ENCODE measurements at places on chromosomes 1 and 21.
A peak's percentile ranks its signal among the peaks of the same experiment; 100 is the strongest.

- no peak for DNase-seq
Measured at GRCh38 chr21:45559216-45560105, 17.2 kb upstream of the SLC19A1 start.

- no peak for DNase-seq
Measured at GRCh38 chr21:38986806-38987632, 181.3 kb downstream of the ETS2 start.

DNA sequence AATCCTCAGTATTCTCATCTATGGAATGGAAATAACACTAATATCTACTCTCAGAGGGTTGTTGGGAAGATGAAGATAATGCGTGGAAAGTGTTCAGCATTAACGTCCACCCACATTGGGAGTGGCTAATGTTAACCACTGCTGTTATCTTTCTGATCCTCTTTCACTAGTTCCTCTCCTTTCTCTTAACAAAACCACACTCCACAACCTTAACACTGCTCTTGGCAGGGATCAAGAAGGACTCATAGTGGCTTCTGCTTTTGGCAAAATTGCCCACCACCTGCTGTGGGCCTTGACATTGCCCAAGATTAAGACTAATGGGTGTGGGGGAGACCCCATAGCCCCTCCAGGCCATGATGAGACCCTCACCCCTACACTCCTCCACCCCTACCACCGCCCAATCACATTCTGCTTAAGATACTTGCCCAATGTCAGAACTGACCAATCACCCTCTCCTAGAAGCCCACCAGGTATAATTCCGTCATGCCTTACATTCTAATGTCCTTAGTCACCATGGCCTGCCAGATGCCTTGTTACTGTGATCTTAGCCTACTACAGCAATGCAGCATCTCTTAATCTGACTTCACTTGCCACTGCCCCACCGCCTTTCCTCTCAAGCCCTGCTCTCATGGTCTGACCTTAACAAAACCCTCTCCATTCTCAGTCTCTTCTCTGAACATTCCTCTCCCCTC lies 27.1 kb downstream of the DHCR24 start:
- DNase-seq, result no peak

- DNase-seq, result peak; percentile 87
Measured at GRCh38 chr1:1435106-1435903, at the start of gene VWA1. Gene VWA1 (plus strand): TSS chr1:1435690. CDS start chr1:1435749, 59 bp downstream.

DNA sequence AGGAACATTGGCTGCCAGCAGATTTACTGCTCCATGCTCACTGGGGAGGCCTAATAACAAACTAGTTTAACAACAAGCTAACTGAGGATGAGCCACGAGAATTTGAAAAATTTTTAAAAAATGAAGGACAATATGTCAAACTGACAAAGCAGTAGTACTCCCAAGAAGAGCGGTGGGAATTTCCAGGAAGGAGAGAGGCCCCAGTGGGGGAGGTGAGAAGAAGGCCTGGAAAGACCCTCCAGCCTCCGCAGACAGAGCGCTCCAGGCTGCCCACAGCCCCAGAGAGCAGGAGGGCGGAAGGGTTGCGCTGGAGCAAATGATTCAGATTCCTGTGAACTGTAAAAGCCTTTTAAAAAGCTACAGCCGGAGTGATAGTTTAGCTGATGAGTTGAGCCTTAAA lies 78.5 kb downstream of the SIPA1L2 start:
- no peak for DNase-seq

- DNase-seq, result peak; percentile 92
Measured at GRCh38 chr21:46598581-46599572, 6.0 kb downstream of the S100B start.

DNA sequence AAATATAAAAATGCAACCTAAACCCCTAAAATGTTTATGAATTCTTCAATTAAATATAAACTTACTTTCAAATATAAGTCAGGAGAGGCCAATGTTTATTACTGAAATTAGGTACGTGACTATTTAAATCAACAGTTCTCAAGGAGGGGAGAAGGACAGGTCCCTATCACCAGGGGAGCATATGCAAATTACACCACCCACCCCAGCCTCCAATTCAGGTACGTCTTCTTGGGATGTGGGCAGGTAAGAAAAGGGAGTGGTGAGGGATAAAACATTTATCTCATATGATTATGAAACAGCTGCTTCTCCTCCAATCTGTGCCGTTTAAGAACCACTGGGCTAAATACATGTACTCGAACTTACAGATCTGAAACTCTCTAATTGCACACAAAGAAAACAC lies 3.4 kb downstream of the COP1 start:
- DNase-seq, result no peak

DNA sequence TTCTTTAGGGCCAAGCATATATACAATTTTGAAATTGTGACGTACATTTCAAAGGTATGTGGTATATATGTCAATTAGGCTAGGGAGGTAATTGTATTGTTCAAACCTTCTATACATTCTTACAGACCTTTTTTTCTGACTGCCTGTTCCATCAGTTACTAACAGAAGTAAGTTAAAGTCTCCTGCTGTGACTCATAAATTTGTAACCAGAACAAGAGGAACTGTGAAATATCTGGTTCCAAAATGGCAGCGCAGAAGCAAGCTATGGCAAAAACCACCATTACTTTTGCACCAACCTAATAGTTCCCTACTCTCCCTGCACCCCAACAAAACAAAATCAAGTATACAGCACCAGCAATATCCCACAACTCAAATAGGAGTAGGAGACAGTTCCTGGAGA lies 93.6 kb downstream of the ENAH start:
- DNase-seq, result peak; percentile 25

- no peak for DNase-seq
Measured at GRCh38 chr1:93322349-93322748, 23.4 kb upstream of the DR1 start.

DNA sequence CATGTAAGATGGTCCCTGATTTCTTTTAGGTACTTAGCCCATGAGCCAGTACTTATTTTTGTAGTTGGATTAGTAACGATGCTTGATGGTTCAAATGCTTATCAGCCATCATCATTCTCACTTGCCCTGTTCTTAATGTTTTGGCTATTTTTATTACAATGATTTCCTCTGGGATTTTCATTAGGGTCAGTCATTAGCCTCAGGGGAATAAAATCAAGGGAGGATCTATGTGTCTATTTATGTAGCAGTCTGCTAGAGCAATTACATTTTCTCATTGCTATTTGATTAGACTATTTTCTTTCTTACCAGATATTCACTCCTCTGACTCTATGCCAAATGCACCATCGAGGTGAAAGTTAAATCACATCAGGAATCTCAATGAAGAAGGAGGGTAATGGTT lies 10.9 kb upstream of the CCT8 start:
- DNase-seq, result no peak

- no peak for DNase-seq
Measured at GRCh38 chr1:67635055-67635809, 49.8 kb upstream of the GADD45A start.

- peak; percentile 27 for DNase-seq
Measured at GRCh38 chr1:186231861-186232436, 143.1 kb downstream of the TPR start.

GRCh38 chr1:220880362-220880670 lies 1.1 kb downstream of the HLX start:
- DNase-seq, result no peak

DNA sequence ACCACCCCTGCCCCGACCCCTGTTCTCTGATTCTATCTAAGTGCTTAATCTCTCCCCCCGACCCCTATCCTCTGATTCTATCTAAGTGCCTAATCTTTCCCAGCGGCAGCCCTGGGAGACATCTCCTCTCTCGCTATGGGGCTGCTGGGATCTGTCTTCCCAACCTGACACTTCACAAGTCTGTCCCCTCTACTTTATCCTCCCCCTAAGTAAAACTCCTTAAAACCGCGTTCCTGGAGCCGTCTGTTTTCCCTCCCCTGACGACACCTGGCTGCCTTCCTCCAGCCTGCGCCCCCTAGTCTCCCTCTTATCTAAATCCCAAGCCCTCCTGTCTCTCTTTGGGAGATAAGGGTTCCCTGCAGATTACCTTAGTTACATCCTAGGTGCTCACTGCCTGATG lies 30.5 kb downstream of the EPHB2 start:
- DNase-seq, result no peak

- peak; percentile 62 for DNase-seq
Measured at GRCh38 chr1:220342853-220343252, 70.6 kb upstream of the RAB3GAP2 start.

GRCh38 chr1:27719286-27720251 lies 6.2 kb upstream of the FAM76A start:
- DNase-seq, result peak; percentile 44

DNA sequence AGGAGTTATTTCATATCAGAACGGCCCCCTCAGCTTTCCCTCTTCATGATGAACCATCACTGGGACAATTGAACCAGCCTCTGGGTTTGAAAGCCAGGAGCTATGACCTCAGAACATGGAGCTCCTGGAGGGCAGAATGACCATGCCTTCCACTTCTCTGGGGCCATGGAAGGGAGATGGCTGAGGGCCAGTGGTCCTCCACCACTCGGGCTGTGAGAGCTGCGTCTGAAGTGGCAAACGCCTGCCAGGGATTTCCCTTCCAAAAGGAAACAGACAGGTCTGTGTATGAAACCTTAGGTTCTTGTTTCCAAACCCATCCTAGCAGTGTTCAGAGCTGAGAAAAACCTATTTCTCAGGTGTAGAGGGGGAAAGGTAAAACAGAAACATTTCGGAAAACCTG lies 22.5 kb downstream of the PKP1 start:
- no peak for DNase-seq

GRCh38 chr1:234619071-234619480 lies 9.1 kb upstream of the IRF2BP2 start:
- peak; percentile 67 for DNase-seq

DNA sequence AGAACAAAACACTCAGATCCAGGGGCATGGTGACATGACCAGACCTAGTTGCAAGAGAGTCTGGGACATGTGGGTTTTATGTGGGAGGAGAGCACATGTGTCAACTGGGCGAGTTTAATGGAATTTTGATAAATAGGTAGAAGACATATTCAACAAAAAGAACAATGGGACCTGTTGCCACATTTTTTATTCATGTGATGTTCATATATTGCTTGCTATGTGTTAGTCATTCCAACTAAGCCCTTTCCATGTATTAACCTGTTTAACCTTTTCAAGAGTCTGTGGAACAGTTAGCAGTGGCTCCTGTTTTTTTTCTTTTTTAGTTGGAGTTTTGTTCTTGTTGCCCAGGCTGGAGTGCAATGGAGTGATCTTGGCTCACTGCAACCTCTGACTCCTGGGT lies 30.1 kb upstream of the CSF3R start:
- DNase-seq, result no peak

DNA sequence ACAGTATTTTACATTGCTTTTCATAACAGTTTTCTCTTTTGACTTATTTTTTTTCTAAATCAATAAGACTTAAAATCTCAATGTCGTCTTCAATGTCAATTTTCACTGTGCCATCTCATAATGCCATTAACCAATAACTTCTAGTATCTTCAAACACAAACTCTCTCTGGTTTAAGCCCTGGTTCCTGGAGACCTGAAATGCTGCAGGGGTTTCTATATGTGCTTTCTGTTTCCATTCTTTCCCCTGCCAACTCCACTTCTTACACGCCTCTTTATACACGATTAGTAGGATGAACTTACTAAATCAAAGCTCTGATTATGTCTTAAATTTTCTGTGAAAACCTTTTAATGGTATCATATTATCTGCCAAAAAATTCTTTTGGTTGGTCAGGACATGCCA lies 191.4 kb downstream of the AMY1C start:
- no peak for DNase-seq

DNA sequence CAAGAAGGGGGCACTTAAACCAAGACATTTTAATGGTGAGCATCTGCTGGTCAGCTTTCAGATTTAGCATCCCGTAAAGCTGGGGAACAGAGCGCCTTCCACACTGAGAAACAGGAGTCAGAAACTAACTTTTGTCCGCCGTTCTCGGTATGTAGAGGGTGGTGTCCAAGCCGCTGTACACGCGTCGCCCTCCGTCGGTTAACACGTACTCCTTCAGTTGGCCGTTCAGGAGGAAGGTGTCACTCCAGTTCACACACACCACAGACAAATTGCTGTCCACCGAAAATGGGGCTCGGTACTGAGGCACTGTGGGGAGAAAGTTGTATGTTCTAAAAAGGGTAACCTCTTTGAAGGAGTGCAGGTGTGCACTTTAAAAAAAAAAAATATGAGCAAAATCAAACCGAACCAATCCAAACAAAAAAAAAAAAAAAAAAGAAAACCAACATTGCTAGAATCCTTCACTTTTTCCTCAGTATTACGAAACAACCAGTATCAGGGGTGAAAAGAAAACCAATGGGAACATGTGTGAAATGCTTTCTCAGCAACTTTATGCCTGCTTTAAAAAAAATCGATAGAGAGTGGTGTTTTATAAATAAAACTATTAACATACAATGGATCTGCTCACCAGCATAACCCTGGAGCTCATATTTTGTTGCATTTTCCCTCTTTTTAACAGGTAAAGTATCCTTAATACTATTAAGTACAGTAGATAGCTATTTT lies 73.5 kb downstream of the KCTD3 start:
- DNase-seq, result no peak

DNA sequence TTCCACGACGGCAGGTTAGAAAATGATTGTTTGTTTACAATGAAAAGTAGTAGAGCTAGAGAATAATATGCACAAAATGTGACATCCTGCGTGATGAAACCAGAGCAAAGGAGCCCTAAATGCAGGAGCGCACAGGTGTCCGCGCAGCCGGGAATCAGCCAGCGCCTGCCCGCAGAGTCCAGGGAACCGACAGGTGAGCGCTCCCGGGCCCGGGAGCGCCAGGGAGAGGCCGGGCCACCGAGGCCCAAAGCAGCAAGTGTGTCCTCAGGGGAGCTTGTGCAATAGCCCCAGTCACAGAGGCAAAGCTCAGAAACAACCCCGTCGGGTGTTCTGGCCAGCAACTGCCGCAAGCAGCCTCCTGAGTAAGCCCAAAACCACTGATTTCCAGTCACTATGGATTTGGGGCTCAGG lies 789 bp upstream of the GALE start:
- DNase-seq, result peak; percentile 42

DNA sequence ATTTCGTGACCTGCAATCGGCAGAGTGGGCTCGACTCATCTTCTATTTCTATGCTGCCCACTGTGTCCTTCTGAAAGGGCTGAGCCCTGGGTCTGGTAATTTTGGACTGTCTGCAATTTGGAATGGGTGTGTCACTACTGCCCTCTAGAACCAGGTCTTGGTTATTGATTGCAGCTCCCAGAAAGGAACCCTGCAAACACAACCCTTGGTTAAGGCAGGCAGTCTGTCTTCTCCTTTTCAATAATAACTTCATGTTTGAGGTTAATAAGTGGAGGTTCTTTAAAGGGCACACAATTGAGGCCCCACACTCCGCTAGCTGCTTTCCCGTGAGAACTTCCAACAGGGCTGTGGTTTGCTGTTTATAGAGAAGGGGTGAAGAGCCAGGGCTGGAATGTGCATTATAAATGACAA lies 79.9 kb upstream of the LYST start:
- DNase-seq, result peak; percentile 49

All from GM23248 (cell line).